ENCODE measurements at places on chromosomes 13 and 19.

DNA sequence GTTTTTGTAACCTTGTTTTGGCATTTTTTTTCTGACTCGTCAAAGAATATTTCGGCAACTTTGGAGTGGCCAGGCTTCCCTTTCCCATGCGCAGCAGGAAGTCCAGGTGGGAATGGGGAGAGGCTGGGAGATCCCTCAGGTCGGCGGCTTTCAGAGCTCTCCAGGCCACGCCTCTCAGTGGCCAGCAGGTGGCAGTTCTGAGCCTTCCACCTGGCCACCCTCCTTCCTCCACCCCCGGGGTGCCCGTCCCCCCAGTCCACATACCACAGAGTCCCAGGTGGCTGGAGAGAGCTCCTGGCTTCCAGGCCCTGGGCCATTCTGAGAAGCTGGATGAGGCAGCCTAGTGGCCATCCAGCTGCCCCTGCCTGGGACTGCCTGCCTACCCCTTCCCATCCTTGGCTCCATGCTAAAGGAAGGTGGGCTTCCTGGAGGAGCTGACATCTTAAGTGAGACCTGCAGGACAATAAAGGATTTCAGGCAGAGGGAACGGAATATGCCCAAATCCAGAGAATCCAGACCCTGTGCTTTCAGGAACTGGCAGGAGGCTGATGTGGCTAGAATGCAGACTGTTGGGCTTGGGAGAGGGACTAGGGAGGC, 46.3 kb downstream of the CCNE1 start:
- no peak for DNase-seq

GRCh38 chr19:49056101-49056901, 1.2 kb downstream of the CGB7 start:
- peak; percentile 14 for DNase-seq

- no peak for DNase-seq
Observed at GRCh38 chr19:2719920-2720776, 1.0 kb downstream of the DIRAS1 start.

- DNase-seq: no peak
Observed at GRCh38 chr13:36090592-36090991, 40.6 kb downstream of the DCLK1 start.

DNA sequence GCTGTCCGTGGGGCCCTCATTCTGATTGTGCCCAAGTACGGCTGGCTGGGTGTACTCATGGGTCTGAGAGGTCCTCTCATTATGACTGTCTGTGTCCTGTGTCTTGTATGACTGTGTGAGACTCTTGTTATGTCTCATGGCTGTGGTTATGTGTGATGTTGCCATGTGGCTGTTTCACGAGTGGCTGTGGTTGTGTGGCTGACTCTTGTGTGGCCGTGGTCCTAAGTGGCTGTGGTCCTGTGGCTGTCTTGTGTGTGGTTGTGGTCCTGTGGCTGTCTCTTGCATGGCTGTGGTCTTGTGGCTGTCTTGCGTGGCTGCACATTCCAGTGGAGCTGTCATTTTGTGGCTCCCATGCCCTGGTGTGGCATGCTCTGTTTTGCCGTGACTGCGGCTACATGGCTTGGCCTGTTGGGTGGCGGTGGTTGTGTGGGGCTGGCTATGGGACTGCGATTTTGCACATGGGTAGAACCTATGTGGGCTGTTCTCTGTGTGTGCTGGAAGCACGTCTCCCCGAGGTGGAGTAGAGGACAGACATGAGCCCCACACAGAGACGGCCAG, 2.5 kb downstream of the LYL1 start:
- DNase-seq: peak; percentile 51

- no peak for DNase-seq
Observed at GRCh38 chr19:18735752-18736151, 52.3 kb downstream of the CRTC1 start.

DNA sequence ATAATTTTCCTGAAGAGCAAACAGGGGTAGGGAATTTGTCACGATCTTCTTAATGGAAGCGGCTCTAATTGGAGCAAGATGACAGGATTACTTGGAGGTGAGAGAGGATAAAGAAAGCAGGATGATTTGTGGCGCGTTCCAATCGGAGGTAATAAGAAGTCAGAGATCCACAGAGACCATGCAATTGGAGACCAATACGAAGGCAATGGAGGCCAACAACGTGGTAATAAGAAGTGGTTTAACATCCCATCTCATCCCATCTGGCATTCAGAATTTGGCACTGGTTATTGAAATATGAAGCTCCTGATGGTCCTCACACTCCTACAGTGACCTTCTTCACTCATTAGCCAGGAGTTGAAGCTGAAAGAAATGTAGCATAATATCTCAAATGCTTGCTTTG, 130.6 kb downstream of the DLEU7 start:
- DNase-seq: no peak

DNA sequence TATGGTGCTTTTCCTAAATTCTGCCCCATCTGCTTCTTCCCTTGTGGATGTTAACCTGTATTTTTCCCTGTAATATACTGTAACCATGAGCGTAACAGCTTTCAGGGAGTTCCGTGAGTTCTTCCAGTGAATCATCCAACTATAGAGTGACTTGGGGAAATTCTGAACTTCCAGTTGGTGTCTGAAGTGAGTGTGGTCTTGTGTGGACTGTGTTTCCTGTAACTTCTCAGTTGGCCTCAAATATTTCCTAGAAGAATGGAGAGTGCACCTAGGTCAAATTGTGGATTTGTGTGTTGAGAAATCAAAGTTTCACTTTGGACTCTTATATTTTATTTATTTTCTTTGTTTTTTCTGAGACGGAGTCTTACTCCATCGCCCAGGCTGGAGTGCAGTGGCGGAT, 11.0 kb upstream of the ZNF766 start:
- DNase-seq: no peak

DNA sequence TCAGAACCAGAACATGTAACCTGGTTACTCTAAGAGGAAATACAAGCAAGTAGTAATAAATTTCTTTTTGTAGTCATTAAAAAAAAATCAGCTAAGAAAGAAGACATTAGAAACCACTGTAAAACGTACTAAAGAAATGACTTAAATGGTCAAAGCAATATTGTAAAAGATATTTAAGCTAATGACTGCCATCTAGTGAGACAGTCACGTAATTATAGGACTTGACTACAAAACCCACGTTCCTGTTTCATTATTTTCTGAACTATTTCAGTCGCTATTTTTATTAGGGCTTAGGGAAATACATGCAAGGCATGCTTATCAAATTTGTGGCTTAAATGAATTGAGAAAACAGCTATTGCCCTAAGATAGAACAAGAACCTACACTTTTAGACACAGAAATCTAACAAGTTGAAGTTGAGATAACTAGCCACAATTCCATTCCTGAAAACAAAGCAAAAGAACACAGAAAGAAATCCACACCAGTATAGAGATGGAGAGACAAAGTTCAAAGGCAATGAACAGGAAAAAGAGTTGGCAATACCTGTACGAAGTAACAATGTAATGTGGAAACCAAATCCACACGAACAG, 17.9 kb downstream of the ALG5 start:
- no peak for DNase-seq

GRCh38 chr13:114148521-114148855, 16.1 kb upstream of the RASA3 start:
- peak; percentile 90 for DNase-seq

GRCh38 chr13:25743421-25743820, 308.4 kb downstream of the SHISA2 start:
- DNase-seq: no peak

GRCh38 chr13:111663505-111663904, 343.1 kb downstream of the TEX29 start:
- DNase-seq: no peak
